Stimulated activated CD8-positive, alpha-beta memory T cell treated with anti-CD3 and anti-CD28 coated beads, Interleukin-7, amount 100 ng/mL, for 1 hour (primary cell): ENCODE measurements at places on chromosomes 2 and 18.

GRCh38 chr2:9086465-9086864, 83.0 kb upstream of the MBOAT2 start:
- DNase-seq, result no peak

DNA sequence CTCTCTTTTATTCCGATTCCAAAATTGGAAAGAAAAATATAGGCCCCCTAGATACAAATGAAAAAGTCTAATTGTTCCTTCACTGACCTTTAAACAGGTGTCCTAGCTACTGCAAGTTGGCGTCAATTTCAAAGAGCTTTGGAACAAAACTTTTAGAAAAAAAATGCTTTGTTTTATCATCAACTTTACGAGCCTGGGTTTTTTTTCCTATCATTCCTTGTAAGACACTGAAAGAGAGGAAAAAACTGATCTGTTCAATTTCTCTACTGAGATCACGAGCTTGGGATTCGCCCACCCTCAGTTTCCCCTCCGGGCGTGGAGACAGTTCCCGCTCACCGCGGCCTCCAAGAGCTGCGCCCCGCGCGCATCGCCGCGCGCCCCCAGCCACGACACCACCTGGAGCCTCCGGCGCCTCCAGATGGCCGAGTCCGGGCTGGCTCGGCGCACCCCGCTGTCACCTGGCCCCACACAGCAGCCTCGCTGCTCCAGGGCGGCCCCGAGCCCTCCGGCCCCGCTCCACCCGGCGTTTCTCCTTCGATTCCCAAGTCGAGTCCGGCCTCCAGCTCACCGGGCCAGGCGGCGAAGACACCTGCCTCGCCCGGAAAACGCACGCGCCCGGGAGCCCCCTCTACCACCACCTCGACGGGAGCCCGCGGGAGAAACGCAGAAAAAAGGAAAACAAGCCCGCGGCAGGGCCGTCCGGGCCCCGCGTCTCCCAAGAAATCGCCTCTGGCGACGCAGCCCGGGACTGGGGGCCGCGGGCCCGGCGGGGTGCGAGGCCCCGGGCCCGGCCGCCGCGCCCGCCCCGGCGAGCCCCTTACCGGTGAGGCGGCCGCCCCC, 656 bp downstream of the TBC1D8 start:
- DNase-seq, result no peak

DNA sequence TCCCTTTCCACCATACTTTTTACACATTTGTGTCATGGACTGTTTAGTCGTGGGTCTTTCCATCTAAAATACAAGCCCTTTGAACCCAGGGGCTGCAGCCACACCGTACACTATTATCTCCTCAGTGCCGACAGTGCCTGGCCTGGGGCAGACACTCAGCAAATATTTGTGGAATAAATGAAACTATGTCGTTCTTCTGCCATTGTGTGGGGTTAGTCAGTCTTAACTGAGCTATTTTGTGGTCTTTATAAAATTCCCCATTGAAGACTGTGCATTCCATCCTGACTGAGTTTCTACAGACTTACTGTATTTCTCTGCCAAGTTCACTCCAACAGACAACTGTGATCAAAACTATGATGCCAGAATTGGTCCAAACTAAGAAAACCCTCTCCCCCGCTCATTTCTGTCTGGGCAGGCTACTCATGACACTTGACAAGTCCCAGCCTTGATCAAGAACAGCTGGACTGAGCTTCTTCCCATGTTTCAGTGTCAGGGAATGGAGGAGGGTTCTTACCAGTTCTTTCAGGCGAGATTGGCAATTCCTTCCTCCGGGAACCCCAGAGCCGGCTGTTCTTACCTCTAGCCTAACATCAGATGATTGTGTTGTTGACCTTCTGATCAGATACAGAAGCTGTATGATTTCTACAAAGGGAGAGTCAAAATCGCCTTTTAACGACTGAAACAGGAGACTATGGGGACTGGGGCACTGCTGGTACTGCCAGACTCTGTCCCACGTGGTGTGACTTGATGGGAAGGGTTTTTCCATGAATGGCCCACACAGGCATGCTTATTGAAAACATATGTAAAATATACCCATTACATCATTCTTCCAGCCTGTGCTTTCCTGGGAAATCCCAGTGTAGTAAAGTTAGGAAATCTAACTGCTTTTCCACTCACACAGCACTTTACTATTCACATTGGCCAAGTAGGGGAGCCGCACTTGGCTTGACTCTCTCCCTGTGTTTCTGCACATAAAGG, 77.4 kb upstream of the NPAS2 start:
- DNase-seq, result no peak

DNA sequence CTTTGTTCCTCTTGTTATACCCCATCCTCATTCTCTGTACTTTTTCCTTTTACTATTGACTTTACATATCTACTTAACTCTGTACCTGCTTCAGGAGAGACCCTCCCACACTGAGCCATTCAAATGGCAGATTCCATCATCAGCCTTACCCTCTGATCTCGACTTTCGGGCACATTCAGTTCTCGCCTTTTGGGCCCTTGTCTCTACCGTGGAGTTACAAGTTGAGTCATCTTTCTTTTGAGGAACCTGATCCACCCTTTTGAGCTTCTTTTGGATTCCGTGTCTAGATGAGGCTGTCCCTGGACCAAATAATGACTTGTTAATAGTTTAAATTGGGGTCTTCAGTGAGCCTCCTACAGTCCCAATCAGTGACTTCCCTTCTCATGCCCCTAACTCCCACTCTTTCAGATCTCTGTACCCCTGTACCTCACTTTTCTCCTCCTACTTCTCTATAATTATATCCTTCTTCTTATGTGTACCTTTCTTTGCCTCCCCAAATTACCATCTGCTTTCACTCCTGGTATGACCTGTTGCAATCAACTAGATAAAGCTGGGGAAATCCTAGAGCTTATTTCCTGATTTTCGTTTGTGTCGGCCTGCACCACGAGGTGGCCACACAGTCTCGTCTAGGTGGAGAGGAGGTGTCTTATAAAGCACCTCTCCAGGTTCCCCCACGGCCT, 17.2 kb downstream of the SP110 start:
- DNase-seq, result no peak

DNA sequence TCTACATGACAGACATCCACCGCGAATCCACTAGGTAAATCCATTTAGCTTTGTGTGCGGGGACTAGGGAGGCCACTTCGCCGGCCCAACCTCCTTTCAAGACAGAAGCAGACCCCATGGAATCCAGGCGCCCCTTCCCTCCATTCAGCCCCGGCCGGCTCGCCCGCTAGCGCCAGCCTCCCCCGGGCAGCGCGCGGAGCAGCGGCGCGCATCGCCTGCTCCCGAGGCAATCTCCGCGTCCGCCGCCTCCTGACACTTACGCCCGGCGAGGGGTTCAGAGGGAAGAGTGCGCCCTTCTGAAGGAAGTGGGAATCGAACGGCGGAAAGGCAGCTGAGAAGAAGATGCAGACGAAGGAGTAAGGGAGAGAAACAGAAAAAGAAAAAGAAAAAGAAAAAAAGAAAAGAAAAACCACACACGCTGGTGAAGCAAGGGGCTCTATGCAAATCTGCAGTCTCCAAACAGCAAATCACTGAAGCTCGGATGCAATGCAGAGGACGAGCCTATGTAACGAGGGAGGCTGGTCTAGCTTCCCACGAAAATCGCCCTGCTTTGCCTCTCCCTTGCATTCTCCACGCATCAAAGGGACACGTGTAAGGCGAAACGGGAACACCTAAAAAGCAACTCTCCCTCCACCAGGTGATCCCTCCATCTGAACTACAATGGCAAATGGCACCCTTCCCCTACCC, 684.4 kb downstream of the NRXN1 start:
- DNase-seq, result no peak

DNA sequence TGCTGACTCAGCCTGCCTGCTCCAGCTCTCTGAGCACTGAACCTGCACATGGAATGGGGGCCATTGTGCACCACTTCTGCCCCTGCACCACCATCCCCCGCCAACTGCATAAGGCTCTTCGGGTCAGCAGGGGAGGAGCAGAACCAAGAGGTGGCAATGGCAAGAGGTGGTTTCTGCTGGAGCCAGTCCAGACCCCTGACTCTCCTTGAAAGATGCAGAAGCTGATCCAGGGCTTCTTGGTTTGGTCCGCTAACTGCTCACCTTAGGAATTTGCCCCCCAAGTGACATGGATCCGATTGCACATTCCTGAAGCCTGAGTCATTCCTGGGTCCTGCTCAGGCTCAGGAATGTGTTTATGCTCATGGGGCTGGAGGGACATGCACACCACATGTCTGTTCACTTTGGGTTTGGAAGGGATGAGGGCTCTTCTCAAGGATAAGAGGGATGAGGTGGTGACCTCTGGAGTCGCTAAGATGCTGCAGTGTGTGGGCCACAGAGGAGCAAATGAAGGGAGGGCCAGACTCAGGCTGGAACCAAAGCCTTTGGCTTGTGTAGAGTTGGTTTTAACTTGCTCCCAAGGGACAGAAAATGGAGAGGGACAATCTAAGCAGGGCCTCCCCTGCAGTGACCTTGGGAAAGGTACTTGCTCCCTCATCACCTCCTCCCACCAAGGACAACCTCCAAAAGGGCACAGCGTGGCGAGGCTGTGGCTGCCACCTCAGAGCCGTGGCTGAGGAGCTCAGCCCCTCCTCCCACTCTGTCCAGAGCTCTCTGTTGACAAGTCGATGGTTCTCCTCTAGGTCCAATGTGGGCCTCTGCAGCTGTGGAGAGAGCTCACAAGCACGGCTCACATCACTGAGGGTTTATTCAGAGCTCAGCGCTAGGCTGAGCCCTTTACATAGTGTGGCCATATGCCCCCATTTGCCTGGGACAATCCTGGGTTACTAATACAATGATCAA, 66.2 kb downstream of the HS1BP3 start:
- DNase-seq, result no peak

DNA sequence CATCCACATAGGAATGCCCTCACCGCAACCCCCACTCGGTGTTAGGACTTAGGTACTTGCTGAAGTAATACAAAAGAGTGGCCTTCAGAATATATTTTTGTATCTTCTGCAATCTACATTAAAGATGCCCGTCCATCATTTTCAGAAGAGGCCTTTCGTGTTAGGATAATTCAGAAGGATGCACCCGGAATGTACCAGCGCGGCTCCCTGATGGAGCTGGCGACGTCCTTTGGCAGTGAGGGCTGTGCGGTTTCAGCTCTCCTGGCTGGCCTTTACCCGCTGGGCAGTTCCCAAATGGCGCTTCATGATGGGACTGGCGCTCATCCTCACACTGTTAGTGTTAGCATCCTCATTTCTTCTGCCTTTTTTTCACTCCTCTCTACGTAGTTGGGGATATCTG, 15.3 kb downstream of the TWIST2 start:
- DNase-seq, result no peak

DNA sequence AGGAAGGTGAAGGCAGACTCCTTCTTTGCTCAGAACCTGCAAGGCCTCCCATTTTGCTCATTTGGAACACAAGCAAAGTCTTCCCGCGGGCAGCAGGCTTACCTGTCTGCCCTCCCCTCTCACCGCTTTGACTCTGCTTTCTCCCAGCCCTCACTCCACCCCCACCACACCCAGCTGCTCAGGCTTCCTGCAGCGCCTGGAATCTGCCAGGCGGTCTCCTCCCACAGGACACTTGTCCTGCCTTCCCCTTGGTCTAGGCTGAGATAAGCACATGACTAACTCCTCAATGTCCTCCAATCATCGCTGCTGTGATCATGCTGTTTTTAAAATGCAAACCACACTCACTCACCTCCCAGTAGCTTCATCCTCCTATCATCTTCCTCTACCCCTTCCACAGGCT, 430.0 kb downstream of the ZNF516 start:
- no peak for DNase-seq

- no peak for DNase-seq
Measured at GRCh38 chr18:9995631-9996030, 81.8 kb downstream of the VAPA start.

GRCh38 chr2:191679818-191680600, 2.1 kb downstream of the NABP1 start:
- no peak for DNase-seq

DNA sequence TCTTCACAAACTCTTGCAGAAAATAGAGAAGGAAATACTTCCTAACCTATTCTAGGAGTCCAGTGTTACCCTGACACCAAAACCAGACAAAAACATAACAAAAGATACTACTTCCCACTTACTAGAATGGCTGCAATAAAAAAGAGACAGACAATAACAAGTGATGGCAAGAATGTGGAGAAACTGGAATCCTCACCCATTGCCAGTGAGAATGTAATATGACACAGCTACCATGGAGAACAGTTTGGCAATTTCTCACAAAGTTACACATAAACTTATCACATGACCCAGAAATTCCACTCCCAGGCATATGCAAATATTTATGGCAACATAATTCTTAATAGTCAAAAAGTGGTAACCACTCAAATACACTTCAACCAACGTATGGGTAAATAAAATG, 209.8 kb upstream of the CTAGE1 start:
- DNase-seq, result no peak

GRCh38 chr2:85826990-85827878, 61.6 kb downstream of the ST3GAL5 start:
- peak; percentile 76 for DNase-seq

DNA sequence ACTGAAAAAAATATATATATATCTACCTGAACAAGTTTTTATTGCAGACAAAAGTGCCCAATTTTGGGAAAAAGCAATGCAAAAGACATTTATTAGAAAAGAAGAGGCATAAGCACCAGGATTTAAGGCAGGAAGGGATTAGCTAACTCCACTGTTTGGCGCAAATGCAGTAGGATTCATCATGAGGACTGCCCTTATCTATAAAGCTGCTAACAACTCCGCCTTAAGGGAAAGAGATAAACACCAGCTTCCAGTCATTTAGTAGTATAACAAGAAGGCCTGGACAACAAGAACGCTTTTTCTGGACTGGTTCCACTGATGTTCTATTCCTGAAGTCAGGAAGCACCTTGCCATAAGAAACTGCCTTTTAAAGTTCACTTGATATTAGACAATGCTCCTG, 52.9 kb upstream of the FSHR start:
- no peak for DNase-seq

DNA sequence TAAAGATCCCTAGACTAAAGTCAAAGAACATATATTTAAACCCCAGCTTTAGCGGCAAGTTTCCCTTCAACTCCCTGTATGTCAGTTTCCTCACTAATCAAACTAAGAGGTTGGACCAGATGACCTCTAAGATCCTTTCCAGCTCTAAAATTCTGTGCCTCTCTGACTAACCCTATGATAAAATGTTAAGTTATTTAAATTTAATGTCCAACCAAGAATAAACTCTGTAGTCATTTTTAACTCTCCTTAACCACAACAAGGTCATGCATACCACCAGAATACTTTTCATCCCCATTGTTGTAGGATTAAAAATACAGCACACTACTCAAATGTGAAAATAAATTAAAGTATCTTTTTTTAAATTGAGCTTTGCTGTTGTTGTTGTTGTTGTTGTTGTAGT, 5.2 kb upstream of the PDE1A start:
- DNase-seq, result no peak

- DNase-seq, result no peak
Measured at GRCh38 chr2:143401861-143402260, 272.6 kb downstream of the ARHGAP15 start.

GRCh38 chr2:237214030-237214675, 128.5 kb downstream of the COPS8 start:
- no peak for DNase-seq

DNA sequence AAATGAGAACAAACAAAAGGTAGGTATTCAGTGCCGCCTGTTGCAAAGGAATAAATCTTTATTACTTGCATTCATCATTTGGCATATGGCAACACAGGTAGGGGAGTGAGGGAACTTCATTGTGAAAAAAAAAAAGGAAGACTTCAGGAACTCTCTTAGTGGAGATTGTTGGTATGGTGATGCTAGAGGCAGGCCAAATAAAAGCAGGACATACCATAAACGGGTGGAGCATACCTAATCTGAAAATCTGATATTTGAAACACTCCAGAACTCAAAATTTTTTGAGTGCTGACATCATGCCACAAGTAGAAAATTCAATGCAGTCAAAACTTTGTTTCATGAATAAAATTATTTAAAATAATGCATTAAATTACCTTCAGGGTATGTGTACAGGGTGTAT, 425.8 kb upstream of the SYT4 start:
- DNase-seq, result no peak
